ENCODE measurements at places on chromosomes 5 and 9.

DNA sequence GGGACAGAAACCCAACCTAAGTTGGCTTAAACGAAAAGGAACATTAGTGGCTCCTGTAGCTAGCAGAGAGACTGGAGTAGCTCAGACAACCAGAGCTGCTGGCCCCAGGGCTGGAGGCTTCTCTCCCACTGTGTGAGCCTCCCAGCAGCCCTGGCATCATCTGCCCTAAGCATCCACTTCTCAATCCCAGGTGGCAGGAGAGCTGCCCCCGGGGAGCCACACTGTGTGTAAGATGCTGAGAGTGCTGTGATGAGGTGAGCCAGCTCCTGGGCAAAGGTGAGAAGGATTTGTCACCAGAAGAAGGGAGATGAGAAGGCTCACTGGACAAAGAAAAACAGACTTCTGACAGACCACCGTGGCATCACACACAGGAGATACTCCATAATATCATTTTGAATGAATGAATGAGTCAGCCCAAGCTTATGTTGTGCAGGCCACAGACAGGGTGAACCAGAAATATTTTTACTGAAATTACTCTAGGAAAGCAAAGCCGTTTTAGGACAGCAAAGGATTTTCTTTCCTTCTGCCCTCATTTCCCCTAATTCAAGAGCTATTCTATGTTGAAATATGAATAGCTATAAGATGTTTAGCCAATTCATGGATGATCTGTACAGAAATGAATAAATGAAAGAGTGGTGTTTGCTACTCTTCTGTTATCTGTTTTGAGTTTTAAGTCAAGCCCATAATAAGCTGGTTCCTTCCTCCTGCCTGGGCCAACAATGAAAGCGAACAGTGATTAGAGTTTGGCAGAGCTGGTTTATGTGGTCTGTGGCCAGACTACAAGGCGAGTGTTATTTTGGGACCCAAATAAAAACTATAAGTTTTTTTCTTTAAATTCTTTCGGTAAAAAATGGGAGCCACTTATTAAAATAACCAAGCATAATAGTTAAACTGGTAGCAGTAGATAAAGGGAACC is 57.4 kb upstream of the ECM2 start:
- no peak for DNase-seq

DNA sequence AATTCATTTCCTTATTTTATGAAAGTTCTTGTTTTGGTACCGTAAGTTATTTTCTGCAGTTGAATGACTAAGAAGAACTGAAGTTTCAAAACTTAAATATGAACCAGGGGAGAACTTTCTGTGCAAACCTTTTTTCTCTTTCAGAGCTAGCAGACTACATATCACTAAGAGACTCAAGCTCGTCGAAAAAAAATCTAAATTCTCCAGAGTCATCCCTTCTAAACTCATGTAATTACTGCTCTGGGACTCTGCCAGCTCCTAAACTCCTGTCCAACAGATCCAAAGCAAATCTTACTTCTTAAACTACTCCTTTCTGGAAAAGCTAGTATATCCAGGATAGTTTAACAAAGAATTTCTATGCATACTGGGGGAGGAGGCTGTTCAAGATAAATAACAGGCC is 87.0 kb upstream of the NR5A1 start:
- no peak for DNase-seq

DNA sequence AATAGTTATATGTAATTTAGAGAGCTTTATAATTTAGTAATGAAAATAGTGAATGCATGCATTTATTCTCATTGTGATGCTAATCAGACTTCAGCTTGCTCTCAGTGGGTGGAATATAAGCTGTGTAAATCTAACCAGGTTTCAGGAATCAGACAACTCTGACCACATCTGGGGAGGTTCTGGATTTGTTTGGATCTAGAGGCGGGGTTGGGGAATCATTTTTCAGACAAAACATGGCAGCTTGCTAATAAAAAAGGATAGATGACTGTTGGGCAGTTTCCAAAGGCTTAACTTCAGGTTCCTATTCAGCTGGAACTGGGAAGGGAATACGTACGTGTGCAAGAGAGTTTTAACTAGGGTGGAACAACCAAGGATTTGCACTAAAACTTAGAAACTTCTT is 43.2 kb upstream of the MAMDC2 start:
- DNase-seq = no peak

DNA sequence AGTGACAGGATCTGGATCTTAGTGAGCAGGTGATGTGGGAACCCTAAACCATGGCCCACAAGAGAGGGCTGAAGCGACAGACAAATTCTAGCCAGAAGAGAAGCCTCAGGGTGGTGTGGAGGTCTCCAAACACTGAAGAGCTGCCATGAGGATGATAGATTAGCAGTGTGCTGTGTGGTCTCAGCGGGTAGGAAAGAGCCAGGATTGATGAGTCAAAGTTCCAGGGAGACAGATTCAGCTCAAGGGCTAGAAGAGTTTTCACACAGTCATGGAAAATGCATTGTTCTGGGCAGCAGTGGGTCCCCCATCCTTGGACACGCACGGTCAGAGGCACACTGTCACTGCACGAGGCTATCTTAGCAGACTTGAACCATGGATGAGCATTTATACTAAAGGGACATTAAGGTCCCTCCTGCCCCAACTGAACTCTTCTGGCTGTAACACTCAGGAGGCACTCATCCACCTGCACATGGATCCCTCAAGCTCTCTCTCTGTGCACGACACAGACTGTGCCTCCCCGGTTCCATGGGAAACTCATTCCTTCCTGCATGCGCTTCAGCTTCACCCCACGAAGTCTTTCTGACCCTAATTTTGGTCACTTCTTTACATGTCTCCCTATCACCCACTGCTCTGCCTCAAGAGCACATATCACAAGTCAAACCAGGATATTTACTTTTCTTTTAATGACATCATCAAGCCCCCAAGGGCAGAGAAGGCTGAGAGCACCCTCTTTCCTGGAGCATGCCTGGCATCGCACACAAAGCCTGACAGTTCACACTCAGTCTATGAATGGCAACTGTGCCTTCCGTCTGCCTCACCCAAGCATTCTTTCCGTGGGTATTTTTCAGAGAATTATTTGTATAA is 84.8 kb downstream of the TLE1 start:
- DNase-seq = no peak

DNA sequence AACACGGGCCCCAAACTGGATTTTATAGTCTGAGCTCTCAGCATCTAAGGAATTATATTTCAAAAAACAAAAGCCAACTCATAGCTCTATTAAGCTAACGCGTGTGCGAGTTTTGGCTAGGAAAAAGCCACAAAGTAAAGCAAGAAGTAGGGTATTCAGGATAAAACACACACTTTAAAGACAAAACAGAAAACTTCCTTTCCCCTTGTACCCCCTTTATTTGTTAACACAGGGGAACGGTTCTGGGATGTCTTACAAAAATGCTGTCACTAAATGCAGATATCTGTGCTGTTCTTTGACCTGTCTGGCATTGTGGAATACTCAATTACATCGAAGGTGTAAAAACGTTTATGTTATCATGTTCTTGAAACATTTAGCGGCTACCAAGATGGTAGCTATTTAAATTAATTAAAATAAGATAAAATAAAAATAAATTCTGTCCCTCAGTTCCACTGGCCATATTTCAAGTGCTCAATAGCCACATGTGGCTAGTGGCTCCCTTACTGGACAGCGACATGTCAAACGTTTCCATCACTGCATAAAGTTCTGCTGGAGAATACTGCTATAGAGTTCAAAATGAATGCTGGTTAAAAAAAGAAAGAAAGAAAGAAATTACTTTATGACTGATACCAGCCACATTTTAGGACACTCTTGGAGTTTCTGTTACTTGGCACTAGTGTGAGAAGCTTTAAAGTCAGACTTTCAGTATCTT is 7.2 kb upstream of the MEF2C start:
- DNase-seq = no peak

- no peak for DNase-seq
These were observed 272.8 kb downstream of the CWC27 start for GRCh38 chr5:65041296-65042158.

GRCh38 chr5:95178046-95178651 is 106.7 kb downstream of the MCTP1 start:
- no peak for DNase-seq

GRCh38 chr5:137606401-137606800 is 107.3 kb upstream of the SPOCK1 start:
- no peak for DNase-seq

- DNase-seq = no peak
These were observed 138.8 kb upstream of the POC5 start for GRCh38 chr5:75856056-75856455.

GRCh38 chr9:135224286-135224877 is 136.9 kb downstream of the OLFM1 start:
- DNase-seq = no peak

DNA sequence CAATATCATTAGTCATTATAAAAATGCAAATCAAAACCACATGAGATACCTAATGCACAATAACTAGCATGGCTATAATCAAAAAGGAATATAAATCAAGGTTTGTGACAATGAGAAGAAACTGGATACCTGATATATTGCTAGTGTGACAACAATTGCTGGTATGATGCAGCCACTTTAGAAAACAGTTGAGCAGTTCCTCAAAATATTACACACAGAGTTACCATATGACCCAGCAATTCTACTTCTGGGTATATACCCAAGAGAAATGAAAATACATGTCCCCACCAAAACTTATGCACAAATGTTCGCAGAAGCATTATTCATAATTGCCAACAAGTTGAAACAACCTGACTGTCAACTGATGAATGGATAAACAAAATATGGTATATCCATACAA is 339.7 kb upstream of the POU5F2 start:
- no peak for DNase-seq

DNA sequence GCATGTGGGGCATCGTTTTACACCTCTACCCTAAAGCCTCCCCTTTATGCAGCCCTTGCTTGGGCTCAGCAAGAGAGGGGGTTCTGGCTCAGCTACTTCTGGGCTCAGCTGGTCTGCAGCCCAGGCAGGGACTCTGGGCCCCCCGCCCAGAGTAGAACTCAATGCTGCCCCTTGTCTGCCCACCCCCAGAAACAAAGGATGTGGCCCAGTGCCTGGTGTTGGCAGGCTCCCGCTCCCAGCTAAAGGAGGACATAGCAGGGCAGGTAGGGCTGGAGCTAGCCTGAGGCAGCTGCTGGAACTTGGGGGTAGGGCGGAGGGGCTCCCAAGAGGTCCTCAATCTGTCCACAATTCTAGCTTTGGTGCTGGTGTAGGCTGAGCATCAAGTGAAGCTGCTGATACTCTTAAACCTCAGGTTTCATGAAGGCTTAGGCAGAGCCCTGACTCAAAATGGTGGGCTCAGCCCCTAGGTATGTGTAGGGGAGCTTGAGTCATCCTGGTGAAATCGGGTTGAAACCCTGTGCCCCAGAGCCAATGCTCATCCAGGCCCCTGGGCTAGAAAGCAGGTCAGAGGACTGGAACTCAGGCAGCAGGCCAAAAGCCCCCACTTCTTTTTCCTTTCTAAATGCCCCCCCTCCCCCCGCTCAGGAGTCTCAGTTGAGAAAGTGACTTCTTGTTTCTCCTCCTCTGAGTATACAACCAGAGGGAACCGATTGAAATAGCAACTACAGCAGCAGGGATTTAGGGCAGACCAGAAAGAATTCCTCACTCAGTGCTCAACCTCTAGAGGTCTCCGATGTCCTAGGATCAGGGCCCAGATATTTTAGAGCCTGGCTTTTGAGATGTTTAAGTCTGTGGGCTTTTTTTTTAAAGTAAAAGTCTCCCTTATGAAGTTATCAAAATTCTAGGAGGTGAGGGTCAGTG is 11.4 kb downstream of the PSD2 start:
- no peak for DNase-seq

DNA sequence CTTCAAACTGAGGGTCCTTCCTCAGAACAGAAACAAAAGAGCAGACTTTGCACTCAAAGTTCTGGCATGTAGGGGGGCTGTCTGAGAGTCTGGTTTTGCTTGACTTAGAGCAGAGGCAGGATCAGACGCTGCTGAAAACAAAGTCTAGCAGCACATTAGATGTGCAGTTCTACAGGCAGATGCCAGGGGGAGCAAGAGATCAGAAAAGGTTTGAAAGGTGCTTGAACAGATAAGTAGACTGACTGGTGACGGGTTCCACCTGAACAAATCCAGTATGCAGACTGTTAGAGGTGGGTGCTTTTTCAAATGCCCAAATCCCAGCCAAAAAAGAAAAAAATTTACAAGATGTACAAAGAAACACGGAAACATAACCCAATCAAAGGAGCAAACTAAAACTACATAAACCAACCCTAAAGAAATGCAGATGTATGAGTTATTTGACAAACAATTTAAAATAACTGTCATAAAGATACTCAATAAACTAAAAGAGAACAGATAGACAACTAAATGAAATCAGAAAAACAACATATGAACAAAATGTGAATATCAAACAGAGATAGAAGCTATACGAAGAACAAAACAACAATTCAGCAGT is 194.7 kb upstream of the FREM1 start:
- DNase-seq = no peak

DNA sequence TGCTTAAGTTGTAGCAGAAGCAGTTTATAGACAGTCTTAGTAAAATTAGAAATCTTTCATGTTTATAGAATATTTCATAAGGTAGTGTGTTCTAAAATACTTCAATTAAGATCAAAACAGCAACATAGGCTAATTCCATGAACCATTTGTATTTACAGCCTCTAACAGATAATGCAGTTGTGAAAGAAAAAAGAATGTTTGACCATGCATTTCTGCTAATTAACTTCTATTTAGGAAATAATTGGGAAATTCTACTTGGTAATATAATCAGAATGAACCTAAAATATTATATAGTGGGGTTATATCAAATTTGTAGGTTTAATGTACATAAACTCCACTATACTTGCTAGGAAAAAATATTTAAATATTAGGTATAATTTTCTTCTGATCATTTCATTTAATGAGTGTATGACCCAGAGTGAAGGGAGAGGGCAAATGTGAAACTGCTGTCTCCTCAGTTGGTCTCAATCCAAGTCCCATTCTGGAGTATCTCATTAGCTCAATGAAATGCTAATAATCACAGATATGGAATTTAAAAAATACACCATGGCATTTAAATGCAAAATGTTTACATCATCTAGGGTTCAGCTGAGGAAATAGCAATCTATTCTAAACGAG is 34.9 kb downstream of the ALDH1A1 start:
- no peak for DNase-seq

DNA sequence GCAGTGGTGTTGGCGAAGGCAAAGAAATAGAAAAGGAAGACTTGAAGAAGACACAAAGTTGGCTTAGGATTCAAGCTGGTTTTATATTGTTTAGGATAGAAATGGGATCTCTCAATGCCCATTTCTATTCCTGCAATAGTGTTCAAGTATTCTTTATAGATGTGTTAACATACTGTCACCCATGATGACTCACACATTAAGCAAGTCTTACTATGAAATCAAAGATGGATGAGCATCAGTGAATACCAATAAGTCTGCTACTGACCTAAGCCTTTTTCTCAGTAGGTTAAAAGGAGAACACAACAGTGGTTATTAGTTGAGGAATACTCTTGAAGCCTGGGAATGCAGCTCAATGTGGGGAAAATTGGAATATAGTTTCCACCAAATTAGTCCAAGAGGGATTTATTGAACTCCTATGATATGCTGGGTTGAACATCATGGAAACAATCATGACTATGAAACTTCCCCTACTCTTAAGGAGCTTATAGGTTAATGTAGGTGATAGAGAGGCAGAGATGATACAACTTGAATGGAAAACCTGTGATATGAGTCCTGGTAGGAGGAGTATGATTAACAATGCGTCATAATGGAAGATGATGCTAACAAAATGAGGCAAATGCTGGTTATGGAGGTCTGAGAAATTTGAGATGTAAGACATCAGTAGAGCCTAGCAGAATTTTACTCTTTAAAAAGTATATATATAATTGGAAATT is 417.1 kb upstream of the DAP start:
- no peak for DNase-seq

GRCh38 chr5:155753943-155754581 is 572.9 kb upstream of the SGCD start:
- no peak for DNase-seq

- no peak for DNase-seq
These were observed 244.2 kb downstream of the RFK start for GRCh38 chr9:76150013-76150412.

Data from forelimb muscle (tissue), 1 donor.